ENCODE measurements at places on chromosomes 5 and 9.
A peak's percentile ranks its signal among the peaks of the same experiment; 100 is the strongest.

- no peak for DNase-seq
Measured at GRCh38 chr5:74186356-74187315, 453.9 kb downstream of the ENC1 start.

GRCh38 chr9:87479801-87480201 lies 17.9 kb upstream of the DAPK1 start:
- DNase-seq = no peak

DNA sequence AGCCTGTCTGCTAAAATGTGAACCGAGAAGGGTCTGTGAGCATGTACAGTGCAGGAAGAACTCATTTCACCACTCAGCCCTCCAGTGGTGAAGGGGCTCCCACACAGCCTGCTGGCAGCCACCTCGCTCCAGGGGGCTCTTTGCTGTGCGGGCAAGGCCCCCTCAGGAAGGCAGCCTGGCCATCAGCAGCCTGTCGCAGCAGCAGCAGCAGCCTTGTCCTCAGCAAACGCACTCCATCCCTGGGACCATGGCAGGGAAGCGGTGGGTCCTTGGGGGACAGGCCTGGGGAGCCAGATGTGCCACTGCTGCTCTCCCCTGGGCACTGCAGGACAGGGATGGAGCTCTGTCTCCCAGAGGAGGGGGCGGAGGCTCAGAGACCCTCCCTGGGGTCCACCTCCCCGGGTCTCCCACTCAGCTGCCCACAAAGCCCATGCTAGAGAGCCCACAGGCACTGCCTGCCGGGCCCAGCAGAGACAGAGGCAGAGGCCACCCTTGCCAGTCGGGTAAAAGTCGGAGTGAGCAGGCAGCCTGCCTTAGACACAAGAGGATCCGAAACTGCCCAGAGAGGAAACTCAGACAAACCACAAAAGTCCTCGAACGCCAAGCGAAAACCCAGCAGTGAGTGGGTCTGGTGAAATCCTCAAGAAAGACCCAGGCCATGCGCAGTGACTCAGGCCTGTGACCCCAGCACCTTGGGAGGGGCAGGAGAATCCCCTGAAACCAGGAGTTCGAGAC lies 8.0 kb downstream of the BRD3 start:
- no peak for DNase-seq

DNA sequence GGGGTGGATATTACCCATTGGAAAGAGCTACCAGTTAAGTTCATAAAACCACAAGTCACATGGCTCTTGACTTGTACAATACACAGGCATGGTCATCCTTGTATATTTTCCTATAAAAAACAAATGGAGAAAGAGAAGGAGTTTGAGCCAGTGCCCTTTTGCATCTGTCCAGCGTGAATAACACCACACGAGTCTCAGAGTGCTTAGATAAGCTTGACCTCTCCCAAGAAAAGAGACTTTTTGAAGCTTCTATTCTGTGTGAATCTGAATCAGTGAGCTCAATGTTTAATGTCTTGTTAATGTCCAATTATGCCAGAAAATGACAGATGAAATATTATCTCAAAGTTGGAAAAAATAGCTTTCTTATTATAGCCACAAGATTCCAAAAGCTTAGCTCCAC lies 30.9 kb upstream of the LPAR1 start:
- no peak for DNase-seq

DNA sequence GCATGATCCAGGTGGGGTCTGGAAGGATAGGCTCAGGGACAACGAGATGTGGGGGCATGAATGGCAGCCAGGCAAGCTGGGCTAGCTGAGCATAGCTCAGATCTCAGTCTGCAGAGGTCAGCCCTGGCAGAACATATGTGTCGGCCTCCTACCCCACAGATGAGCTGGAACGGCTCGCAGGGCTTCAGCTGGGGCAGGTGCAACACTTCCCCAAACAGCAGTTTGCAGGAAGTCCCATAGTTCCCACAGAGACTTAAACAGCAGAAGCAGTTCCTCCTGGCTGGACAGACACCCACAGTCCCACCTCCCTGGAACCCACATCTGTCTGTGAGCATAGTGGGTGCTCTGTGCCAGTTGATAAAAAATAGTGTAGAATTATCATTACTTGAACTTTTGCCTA lies 404.6 kb downstream of the GADD45G start:
- DNase-seq = no peak

DNA sequence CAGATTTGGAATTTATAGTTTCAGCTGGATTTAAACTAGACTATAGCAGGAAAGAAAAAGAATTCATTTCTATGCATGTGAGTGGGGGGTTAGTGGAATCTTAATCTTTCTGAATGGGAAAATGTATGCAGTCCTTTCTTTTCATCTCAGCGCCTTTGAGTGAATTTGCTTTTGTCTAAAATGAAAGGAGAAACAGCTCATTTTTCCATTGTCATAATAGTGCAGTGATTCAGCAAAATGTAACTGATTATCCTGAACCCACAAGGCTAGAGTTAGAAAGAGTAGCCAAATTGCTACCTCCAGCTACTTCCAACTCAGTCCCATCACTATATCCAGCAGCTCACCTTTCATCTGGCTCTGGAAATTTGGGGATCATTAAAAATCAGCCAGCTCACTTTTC lies 134.4 kb downstream of the ADAMTSL1 start:
- no peak for DNase-seq

DNA sequence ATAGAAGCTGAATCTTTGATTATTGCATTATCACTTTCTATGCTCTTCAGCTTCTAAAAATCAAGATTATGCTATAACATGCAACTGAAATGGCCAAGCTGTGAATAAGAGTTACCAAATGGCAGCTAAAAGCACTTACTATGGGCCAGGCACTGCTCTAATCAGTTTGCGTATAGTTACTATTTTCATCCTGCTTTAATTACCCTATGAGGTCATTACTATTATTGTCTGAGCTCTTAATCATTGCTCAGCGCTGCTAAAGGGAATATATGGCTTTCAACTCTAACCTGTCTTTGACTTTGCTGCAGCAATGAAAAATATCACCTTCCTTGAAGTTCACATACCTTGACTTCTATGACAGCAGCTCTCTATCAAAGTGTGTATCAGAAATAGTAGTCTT lies 210.8 kb downstream of the TRPM3 start:
- no peak for DNase-seq

DNA sequence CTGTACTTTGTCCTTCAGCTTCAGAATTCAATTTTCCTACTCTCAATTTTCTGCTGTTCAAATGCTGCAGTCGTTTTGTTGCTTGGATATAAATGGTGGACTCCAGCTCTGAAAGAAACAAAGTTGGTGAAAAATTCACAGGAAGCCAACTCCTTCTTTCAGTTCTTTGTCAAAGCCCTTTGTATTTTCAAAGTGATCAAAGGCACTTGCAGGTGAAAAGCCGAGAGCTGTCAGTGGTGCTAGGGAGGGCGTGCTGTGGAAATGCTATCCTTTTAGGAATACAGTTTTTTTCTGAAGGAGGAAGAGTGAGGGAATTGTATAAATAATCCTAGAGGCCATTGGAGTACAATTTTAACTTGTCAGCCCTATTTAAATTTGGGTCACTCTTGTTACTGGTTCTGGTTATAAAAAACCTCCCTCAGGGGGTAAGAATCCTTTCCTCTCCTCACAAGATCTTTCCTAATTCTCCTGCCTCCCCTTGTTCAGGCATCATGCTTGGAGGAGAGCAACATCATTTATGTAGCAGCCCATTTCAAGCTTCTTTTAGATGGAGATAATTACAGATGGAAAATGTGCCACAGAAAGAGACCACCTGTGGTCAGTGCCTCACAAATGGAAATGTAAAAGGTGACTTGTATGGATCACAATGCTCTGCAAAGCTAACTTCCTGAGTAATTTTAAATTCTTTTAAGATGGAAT lies 62.5 kb upstream of the GHR start:
- DNase-seq = no peak

GRCh38 chr5:19058216-19058615 lies 929.8 kb downstream of the CDH18 start:
- DNase-seq = no peak

DNA sequence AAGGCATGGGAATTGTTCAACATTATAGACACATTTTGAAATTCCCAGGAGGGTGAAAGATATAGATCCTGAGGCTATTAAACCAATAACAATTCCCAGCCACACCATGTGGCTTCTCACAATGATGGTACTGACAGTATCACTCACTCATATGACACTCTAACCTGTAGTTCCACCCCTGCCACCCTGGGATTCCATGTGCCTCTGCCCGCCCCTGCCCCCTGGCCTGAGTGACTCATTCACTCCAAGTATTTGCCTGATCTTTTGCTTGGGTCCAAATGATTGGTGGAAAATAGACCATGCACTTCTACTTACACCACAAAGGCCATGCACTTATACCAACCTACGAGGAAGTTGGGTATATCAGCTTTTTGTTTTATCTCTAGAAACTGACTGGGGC lies 305.2 kb upstream of the DAB2 start:
- DNase-seq = no peak

DNA sequence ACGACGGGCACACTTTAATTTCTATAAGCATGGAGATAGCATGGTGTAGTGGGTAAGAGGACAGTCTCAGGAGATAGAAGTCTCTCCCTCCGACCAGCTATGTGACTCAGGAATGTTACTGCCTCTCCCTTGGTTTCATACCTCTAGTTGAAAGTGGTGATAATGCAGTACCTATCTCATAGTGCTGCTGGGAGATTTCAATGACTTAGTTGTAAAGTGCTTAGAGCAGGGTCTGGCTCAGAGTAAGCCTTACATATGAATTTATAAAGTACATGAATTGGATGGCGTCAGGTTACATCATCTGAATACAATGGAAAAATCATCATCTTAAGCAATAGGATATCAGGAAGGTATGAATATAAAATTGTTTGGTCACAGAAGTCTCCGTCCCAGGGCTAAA lies 952.8 kb upstream of the EDIL3 start:
- no peak for DNase-seq

- no peak for DNase-seq
Measured at GRCh38 chr9:2787065-2787464, 56.8 kb downstream of the PUM3 start.

GRCh38 chr5:168706655-168707069 lies 127.5 kb upstream of the PANK3 start:
- DNase-seq = no peak

- no peak for DNase-seq
Measured at GRCh38 chr5:143649937-143650621, 161.9 kb upstream of the HMHB1 start.

GRCh38 chr5:34923694-34924461 lies 5.5 kb upstream of the DNAJC21 start:
- peak; percentile 62 for DNase-seq

Data from glomerular endothelial cell (primary cell).